Activated T-cell treated with anti-CD3 and anti-CD28 coated beads for 24 hours (primary cell): ENCODE measurements at places on chromosomes 4 and X.
A peak's percentile ranks its signal among the peaks of the same experiment; 100 is the strongest.

- no peak for DNase-seq
Observed at GRCh38 chrX:139691493-139691842, 16.5 kb downstream of the MCF2 start.

DNA sequence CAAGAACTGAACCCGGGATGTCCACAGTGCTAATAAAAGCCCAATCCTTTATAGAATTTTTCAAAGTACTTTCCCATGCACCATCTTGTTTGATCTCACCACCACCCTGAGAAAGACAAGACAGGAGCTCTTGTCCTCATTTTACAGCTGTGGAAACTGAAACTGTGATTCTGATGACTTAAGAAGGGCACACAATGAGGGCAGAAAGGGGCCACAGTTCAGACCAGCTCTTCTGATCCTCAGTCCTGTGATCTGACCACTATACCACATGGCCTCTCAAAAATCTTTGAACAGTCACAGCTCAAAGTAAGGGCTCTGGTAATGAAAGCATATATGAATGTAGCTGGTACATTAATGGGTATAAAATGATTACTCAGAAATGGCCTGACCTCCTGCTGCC is 127.3 kb upstream of the CPEB2 start:
- no peak for DNase-seq

DNA sequence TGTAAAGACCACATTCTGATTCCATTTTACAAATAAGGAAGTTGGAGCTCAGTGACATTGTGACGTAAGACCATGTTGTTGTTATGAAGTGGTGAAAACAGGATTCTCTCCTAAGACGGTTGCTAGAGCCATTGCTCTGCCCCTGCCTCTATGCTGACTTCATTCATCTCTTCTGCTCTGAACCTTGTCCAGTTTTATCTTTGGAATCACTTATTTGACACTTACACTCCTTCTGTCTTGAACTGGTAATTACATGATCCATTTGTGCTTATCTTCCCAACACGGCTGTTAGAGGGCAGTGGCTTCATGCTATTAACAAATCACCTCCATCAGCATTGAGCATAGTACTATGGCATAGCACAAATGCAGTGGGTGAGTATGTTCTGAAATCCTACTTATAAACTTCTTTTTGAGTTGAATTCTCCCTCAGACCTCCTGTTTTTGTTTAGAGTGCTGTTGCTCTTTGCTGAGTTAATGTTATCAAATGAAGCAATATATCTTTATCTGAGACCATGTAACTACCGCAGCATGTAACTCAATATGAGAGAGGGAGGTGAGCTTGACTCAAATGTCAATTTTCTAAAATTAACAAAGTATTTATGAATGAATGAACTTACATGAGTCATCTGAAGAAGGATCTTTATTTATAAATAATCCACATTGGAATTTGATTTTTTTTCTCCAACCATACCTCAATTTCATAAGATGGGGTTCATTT is 177.8 kb downstream of the RASL11B start:
- DNase-seq: no peak

- DNase-seq: no peak
Observed at GRCh38 chr4:186203406-186203805, 12.0 kb downstream of the CYP4V2 start.

DNA sequence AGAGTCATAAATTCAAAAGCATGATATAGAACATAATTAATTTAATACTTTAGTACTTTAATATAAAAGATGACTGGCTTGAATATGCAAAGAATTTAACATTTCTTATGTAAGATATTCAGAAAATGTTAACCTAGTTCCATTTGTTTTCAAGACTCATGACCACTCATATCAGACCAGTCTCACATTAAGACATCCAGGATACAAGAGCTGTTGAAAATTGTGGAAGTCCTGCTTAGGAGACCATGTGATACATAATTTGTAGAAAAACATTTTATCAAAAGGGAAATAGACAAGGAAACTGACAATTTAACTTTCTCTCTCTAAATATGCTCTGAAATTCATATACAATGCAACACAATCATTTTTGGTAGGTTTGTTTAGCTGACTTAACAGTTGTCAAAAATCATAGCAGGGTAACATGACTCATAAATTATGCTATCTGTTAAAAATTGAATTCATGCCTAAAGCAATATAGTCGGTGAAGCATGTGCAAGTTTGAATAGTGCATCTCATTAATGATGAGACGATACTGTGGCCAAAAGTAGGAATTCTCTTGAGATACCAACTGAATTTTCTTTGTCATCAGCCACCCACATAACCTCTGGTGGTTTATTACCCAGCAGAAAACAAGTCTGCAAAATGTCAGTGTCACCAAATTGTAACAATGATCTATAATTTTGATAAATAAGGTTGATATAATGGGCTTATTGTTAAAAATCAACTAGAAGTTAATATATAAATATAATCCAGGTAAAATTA is 211.4 kb downstream of the GASK1B start:
- no peak for DNase-seq

GRCh38 chr4:43425206-43425605 is 532.7 kb downstream of the GRXCR1 start:
- no peak for DNase-seq

DNA sequence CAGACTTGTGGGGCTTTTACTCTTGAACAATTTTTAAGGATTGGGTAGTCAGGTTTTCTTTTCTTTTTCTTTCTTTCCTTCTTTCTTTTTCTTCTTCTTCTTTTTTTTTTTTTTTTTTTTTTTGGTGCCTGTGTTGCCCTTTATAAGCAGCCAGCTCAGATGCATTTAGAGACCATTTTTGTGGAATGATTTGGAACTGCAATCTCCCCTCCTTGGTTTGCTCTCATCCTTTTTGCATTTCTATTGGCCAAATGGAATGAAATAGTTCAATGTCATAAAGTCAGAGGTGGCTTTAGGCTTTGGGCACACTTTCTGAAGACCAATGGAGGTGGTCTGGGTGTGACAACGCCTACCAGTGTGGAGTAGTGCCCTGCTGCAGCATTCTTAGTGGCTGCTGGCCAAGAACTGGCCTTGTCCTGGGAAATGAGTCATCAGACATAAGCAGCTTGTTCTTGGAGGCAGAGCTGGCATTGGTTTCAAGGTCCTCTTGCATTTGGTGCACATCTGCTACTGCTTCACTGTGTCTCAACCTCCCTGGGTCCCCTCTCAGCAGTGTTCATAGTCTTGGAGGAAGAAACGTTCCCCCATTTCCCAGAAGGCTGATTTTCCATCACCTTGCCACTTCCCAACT is 84.5 kb downstream of the CT47B1 start:
- DNase-seq: no peak

- DNase-seq: peak; percentile 47
Observed at GRCh38 chr4:2537011-2537830, 774 bp downstream of the FAM193A start.

- DNase-seq: no peak
Observed at GRCh38 chr4:68732653-68733466, 62.4 kb upstream of the UGT2B15 start.

GRCh38 chr4:74335341-74336021 is 27.2 kb downstream of the EPGN start:
- no peak for DNase-seq

- DNase-seq: no peak
Observed at GRCh38 chr4:24650849-24651640, 66.7 kb upstream of the DHX15 start.

DNA sequence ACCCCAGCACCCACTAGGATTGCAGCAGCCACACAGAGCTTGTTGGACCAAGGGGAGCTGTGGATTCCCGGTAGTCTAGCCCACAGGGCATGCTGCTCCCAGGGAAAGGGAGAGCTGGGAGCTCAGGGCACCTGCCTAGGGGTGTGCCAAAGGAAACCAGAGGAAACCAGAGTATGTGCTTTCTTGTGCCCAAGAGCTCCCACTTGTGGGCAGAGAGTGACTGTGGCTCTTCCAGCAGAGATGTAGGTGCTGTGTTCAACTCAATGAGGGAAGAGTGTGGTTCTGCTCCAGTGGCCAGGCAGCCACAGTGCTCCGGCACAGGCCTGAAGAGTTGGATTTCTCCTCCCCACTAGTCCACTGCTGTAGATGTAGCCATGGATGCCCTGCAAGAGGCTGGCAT is 1050.0 kb upstream of the INTU start:
- no peak for DNase-seq

DNA sequence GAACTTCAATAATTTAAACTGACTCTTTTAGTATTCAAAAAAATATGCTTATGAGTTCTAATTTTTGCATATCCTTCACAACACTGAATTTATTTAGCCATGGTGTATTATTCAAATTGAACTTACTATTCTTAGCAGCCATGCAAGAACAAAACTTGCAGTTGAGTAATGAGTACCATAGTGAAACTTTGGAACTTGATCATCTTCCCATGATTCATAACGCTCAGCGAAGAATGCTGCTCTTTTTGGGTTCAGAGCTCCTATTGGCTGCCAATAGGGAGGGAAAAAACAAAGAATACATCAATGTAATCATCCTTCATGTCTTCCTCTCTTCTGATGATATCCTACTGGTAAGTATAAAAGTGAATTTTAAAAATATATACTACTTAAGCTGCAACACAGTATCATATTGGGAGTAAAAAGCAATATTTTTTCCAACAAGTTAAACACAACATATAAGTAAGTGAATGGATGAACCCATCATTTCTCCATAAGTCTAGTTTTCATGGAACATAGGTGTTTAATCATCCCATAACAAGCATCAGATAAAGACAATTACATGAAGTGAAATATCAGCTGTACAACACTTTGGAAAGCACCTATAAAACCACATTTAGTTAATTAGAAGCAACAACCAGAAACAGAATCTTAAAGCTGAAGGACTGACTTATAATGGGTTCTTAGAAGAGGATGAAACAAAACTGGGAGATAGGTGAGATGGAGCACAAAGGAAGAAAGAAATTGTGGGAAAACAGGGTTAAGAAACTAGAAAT is 145.2 kb upstream of the MAB21L2 start:
- DNase-seq: peak; percentile 7

DNA sequence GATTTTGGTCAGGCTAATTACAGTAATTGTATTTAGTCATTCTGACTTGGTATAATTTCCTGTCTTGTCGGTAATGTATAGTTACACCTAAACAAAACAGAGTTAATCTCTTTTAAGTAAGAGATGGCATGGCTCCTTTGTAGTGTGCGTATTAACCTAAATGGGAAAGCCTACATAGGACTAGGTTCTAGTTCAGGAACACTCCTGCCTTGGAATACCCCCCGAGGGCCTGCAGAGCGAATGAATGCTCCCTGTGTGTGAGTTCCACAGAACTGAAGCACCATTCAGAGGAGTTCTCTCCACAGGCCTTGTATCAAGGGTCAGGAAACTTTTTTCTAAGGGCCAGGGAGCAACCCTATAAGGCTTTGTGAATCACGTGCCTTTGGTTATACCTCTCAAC is 44.9 kb upstream of the STIM2 start:
- no peak for DNase-seq

GRCh38 chr4:41885456-41885855 is 49.8 kb upstream of the TMEM33 start:
- DNase-seq: no peak

- no peak for DNase-seq
Observed at GRCh38 chr4:77014256-77014655, 61.5 kb downstream of the CCNI start.

- no peak for DNase-seq
Observed at GRCh38 chr4:8009097-8009496, 69.4 kb upstream of the AFAP1 start.

- DNase-seq: no peak
Observed at GRCh38 chr4:152360045-152360410, 175.9 kb downstream of the FBXW7 start.

DNA sequence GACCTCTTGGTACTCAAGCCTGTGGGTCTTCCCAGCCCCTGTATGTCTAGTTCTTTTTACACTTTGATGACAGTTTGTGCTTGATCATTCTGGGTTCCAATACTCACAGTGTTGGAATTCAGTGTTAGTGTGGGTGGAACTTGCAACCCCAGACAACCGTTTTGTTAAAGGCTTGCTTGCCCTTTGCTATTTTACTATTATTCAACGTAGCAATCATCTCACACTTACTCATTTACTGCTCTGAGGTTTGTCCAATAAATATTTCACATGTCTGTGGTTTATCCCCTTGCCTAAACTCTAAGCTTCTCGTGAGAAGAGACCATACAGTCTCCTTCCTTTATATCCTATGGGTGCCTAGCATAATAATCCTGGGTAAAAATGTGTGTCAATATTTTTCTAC is 15.3 kb downstream of the CCNG2 start:
- no peak for DNase-seq

DNA sequence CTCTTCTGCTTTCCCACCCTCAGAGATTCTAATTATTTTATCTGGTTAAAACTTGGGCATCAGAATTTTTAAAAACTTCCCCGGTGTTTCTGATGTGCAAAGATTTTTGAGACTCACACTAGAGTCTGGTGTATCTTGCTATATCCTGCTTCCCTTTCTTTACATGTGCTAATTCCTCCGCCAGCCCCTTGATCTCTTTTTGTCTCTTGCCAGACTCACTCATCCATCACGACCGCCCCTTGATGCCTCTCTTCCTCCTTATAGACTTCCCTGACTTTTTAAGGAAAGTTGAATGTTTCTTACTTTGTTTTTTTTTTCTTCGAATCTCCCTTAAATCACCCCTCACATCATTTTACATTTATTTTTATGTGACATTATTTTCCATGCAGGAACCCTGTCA is 274.9 kb upstream of the PITX2 start:
- DNase-seq: no peak

DNA sequence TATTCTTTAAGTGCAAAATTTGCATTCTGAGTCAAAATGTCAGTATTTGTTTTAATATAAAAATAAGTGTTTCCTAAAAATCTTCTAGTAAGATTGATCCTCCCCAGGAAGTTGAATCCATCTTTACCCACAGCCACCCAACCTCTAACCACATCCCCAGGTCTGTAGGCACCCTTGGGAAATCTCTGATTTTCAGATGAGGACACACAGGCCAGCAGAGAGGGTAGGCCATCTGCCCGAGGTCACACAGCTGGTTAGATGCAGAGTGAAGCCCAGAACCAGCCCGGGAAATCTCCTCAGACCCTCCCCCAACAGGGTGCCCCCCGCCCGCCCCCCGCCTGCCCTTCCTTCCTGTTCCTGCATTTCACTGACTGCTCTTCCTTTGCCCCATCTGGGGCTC is 277.5 kb downstream of the FBXW7 start:
- no peak for DNase-seq

DNA sequence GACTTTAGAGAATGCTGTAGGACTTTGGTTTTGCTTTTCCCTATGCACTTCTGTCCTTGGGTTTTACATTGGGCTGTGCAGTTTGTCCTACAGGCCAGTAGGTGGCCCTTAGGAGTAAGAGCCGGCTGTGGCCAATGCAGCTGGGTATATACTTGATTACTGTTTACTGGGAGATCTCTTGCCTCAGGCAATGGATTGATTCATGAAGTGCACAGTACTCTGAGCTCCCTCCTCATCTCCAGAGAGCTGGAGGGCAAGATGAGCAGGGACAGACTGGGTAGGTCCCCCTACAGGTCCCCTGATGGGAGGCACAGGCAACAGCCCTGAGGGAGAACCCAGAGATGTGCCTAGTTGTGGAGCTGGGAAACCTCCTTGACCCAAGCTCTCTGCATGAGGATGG is 103.8 kb upstream of the QRFPR start:
- no peak for DNase-seq

- no peak for DNase-seq
Observed at GRCh38 chr4:147777456-147778091, 45.7 kb downstream of the ARHGAP10 start.

GRCh38 chrX:149711545-149712236 is at the start of gene MAGEA11:
MAGEA11 (plus strand) TSS chrX:149712060; CDS start chrX:149713160, 1,100 bp downstream.
- no peak for DNase-seq

GRCh38 chrX:130836447-130836846 is 66.6 kb downstream of the ENOX2 start:
- DNase-seq: no peak

GRCh38 chrX:132614297-132614696 is 125.5 kb upstream of the MBNL3 start:
- no peak for DNase-seq

GRCh38 chrX:13933851-13934250 is 95.8 kb downstream of the GEMIN8 start:
- no peak for DNase-seq
